ENCODE measurements at places on chromosomes 12 and 14.

DNA sequence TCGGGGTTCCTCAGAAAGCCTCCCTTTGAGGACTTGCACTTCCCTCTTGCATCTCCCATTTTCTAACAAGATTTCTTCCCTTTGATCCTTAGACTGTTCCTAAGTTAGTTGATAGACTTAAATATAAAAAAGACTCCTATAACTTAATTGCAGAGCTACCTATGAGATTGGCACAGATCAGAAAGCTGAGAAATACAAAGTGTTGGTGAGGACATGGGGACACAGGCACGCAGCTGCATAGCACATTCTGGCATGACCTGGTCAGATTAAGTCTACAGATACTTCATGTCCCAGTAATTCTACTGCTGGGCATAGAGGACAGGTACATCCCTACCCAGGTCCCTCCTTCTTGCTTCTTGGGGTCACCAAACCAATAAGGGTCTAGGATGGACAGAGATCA is 141.7 kb upstream of the LHX5 start:
- no peak for DNase-seq

- no peak for DNase-seq
These were observed 35.2 kb downstream of the HMGA2 start for GRCh38 chr12:65859519-65859918.

GRCh38 chr12:29563636-29564035 is 66.2 kb upstream of the OVCH1 start:
- no peak for DNase-seq

- DNase-seq, result no peak
These were observed 26.0 kb upstream of the NUDT4 start for GRCh38 chr12:93351726-93352125.

- no peak for DNase-seq
These were observed 15.9 kb downstream of the FBLN5 start for GRCh38 chr14:91931478-91932088.

DNA sequence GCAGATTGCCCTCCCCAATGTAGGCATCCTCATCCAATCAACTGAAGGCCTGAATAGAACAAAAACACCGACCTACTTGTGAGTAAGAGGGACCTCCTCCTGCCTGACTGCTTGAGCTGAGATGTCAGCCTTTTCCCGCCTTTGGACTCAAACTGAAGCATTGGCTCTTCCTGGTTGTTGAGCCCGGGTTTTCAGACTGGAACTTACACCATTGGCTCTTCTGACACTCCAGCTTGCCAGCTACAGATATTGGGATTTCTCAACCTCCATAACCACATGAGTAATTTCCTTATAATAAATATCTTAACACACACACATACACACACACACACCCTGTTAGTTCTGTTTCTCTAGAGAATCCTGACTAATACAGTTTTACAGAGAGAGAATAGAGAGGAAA is 173.4 kb upstream of the NTF3 start:
- DNase-seq, result no peak

- DNase-seq, result no peak
These were observed 1.4 kb downstream of the SLC25A29 start for GRCh38 chr14:100304825-100305323.

GRCh38 chr14:35281341-35281740 is 10.8 kb upstream of the PSMA6 start:
- DNase-seq, result no peak

GRCh38 chr12:5332551-5332950 is 99.4 kb upstream of the NTF3 start:
- no peak for DNase-seq

- no peak for DNase-seq
These were observed 87.1 kb downstream of the ZFP36L1 start for GRCh38 chr14:68705741-68706283.

- no peak for DNase-seq
These were observed 1.0 kb downstream of the KCNA1 start for GRCh38 chr12:4910502-4911315.

DNA sequence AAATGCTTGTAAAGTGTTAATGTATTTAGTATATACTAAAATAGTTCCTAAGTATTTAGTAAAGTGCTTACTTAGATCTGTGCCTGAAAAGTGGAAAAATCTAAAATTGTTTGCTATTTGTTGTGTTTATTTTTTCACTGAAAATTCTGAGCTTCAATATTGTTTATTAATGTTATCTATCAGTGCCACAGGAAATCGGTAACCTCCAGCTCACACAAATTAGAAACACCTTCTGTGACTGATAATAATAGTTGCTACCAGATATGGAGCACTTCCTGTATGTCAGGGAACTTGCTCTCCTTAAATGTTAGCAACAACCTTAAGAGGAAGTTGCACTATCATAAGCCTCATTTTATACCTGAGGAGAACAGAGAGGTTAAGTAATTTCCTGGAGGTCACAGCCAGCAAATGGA is 723 bp upstream of the LRP10 start:
- DNase-seq, result no peak

GRCh38 chr12:131455581-131456110 is 255.2 kb upstream of the SFSWAP start:
- DNase-seq, result no peak

- no peak for DNase-seq
These were observed 637 bp upstream of the FOXG1 start for GRCh38 chr14:28765831-28766468.

DNA sequence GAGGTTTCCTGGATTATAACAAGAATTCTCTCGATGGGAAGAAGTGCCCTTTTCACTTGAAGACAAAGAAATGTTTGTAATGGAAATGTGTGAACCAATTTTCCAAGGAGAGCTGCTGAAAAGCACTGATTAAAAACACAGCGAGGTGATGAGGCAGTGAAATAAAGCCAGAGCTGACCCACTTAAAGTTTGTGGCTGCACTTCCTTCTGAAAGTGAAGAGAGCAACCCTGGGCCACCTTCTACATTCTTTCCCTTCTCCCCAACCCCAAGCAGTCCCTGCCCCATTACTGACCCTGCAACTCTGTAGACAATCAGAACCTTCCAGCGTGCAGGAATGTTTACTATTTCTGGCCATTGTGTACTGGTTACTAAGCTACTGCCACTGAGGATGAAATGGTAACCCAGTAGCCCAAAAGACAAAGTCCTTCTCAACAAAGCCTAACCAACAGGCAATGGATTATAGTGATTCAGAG is 173.9 kb downstream of the TTC7B start:
- DNase-seq, result no peak

Measured in activated CD8-positive, alpha-beta memory T cell treated with anti-CD3 and anti-CD28 coated beads for 4 hours (primary cell).